ENCODE measurements at places on chromosomes 6 and 20.

DNA sequence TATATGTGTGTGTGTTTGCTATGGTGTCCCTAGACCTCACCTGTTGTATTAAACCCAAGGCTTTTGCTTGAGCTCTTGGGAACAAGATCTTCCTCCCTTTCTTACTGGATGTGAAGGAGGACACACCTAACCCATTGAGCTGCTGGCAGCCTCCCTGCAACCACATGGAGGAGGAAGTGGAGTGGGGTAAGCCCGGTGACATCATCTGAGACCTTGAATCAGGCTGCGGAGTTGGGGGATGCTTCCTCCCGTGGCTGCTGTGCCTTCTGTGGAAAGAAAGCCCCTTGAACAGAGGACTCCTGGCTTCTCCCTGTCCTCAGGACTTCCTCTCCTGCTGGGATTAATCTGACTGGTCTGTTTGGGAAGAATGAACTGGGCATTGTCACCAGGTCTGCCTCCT is 3.3 kb downstream of the CST11 start:
- no peak for DNase-seq

DNA sequence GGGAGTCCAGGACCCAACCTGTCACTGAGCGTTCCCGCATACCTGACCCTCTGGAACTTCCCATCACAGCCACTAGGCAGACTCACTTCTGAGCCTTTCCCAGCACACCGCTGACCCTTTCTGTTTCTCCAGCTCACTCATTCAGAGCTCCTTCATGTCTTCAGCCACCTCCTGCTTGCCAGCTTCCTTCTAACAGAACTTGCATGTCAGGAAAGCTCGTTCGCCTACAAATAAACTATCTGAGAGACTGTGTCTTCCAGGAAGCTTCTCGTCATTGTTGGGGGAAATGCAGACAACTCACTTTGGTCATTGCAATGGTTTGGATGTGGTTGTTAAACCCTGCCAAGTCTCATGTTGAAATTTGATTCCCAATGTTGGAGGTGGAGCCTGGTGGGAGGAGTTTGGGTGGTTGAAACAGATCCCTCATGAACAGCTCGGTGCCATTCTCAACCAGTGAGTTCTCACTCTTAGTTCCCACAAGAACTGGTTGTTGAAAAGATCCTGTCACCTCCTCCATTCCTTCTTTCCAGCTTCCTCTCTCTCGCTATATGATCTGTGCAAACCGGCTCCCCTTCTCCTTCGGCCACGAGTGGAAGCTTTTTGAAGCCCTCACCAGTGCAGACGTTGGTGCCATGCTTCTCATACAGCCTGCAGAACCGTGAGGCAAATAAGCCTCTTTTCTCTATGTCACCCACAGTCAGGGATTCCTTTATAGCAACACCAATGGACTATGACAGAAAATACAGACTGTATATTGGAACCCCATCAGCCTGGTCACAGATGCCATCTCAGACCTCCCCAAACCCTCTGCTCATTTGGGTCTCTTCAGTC is 1.4 kb upstream of the MUC21 start:
- peak; percentile 70 for DNase-seq

DNA sequence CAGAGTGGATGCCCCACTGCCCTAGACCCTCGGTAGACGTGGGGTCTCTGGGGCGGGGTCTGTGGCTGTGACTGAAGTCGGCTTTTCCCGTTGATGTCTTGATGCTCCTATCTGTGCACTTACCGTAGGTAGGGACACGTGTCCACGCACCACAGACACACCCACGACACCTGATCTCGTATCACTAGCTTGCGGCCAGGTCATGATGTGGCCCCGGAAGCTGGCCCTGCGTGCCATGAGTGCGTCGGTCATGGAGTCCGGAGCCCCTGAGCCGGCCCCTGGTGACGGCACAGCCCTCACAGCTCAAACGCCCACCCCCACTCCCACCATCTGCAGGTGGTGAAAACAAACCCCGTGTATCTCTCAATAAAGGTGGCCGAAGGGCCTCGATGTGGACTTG is 33.9 kb upstream of the MRGBP start:
- DNase-seq, result no peak

DNA sequence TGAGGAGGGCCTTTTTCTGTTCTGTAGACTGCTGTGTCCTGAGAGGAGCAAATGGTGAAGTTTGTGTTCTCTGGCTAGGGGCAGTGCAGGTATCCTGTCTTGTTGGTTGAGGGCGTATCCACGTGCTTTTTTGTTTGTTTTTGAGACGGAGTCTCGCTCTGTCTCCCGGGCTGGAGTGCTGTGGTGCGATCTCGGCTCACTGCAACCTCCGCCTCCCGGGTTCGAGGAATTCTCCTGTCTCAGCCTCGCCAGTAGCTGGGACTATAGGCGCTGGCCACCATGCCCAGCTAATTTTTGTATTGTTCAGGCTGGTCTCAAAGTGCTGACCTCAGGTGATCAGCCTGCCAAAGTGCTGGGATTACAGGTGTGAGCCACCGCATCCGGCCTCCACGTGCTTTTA is 10.8 kb upstream of the PXDC1 start:
- no peak for DNase-seq

GRCh38 chr6:3175715-3176402 is 18.5 kb upstream of the TUBB2A start:
- no peak for DNase-seq

- no peak for DNase-seq
Measured at GRCh38 chr6:29726001-29726400, 2.8 kb downstream of the HLA-F start.

GRCh38 chr6:44292661-44293365 is 20.3 kb downstream of the AARS2 start:
- DNase-seq, result no peak

GRCh38 chr6:134312038-134312660 is 5.8 kb downstream of the SGK1 start:
- no peak for DNase-seq

- DNase-seq, result no peak
Measured at GRCh38 chr20:16385891-16386290, 187.4 kb downstream of the KIF16B start.

- DNase-seq, result no peak
Measured at GRCh38 chr20:38855356-38855755, 49.9 kb downstream of the PPP1R16B start.

GRCh38 chr6:88008831-88009231 is 38.8 kb upstream of the SPACA1 start:
- DNase-seq, result no peak

GRCh38 chr6:118660218-118660569 is 8.8 kb upstream of the CEP85L start:
- DNase-seq, result no peak

GRCh38 chr20:39632176-39632575 is 670.0 kb downstream of the DHX35 start:
- DNase-seq, result no peak

DNA sequence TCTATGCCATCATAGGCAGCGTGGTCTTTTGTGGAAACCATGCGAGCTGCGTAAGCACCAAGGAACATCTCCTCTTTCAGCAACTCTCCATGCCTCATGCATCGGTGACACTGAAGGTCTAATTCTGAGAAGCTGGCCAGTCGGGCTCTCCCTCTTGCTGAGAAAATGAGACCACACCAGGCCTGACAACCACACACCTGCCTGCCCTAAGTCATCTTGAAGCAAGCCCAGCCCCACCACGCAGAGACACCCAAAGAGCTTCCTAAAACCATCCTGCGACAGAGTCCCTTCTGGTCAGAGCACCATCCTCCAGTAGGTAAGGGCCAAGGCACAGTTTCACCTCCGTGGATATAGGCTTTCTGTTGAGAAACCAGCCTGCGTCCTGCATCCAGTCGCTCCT is 26.6 kb downstream of the PREX1 start:
- DNase-seq, result no peak

- DNase-seq, result no peak
Measured at GRCh38 chr6:137264311-137265075, 45.3 kb upstream of the IFNGR1 start.

DNA sequence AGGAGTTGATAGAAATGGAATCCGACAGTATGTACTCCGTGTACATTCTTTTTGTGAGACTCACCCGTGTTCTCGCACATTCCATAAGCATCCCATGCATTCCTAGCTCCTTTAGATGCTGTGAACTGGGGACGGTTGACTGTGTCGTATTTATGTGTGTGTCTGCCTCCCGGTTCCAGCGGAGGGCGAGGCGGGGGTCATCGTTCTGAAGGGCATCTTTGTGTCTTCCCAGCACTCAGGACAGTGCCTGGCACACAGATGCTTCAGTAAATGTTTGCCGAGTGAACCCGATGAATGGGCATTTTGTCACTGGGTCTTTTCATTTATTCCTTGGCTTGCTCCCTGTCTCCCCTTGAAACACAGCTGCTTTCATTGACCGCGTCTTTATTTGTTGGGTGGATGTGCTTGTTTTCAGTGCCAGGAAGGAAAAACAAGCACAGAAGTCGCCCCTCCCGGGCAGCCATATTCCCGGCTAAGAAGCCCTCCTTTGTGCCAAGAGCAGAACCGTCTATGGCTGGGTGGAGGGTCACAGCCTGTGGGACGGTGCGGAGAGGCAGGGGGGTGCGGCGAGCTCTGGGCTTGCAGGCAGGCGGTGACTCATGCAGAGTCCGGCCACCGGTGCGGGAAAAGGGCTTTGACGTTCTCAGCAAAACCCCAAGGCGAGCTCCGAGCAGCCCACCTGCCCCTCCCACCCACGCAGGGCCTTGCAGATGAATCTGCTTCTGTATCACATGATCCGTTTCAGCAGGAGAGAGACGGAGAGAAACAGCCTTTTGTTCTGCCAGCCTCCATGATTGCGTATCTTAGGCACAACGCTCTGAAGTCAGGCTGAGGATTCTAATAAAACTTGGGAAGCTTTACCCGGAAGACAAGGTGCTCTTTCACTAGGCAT is 11.2 kb upstream of the PSMG4 start:
- DNase-seq, result no peak

DNA sequence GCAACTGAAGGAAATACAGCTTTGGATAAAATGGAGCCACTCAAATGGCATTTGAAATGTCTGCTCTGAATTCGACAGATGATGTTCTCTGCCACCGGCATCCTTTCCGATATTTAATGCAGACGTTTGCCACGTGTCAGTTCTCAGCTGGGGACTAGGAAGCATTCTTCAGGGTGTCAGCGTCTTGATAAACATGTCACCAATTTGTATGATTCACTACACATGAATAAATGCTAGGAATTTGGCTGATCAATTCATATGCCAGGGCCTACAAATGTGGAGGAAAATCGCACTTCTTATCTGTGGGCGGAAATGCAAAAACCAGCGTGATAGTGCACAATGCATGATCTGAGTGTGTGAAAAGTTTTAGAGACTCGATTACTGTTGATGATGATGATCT is 169.5 kb downstream of the SLC24A3 start:
- DNase-seq, result no peak

DNA sequence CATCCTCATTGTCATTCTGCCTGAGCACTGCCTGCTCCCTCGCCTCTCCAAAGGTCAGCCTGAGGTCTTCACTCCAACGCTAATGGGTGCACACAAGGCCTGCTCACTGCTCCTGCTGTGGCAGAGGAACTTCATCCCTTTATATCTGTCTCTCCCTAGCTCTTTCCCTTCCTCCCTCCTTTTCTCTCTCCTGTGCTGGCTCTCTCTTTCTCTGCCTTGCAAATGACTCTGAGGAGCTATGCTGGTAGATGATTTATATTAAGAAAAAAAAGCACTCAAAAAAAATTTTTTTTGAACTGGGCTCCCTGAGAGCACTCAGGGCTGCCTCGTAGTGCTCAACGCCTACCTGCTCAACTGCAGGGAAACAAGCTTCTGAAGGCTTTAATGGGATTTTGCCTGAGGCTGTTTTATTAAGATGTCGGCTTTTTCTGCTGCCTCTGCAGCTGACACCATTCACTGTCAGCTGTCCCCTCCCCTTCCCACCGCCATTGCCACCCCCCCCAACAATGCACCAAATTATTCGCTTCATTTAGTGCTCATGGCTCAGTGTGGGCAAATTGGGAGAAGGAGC is 137.7 kb upstream of the DEFB112 start:
- DNase-seq, result no peak

- no peak for DNase-seq
Measured at GRCh38 chr6:38806271-38806670, 91.2 kb downstream of the DNAH8 start.

GRCh38 chr20:40997116-40997515 is 31.5 kb upstream of the TOP1 start:
- DNase-seq, result no peak

GRCh38 chr6:70857387-70858077 is 99.3 kb downstream of the B3GAT2 start:
- DNase-seq, result no peak

DNA sequence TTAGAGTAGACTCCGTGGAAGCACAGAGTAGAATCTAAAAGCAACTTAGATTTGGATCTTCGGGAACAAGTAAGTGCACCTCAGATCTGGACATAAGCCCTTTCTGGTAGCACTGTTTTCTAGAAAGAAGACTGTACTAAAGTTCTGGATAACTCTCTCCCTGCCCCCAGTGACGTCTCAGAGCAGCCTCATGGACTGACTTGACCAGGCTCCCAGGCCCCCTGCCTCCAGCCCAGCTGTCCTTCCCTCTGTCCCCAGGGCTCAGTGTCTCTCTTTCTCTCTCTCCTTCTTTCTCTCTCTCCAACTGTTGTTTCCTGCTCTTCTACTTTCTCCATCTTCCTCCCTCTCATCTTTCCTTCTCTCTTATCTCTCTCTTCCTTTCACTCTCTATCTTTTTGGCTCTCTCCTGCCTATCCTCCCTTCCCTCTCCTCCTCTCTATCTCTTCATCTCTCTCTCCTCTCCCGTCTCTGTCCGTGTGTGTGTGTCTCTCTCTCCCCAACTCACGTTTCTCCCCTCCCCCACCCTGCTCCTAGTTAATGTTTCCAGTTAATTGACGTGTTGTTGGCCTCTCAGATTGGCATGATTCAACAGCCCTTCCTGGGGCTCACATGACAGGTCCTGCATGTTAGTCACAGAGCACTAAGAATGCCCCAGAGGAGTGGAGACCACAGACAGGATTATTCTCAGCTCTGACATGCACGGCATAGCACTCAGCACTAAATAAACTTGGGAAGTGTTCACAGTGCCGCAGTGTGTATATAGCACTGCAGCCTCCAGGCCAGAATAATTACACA is 180.4 kb upstream of the FOXQ1 start:
- no peak for DNase-seq

DNA sequence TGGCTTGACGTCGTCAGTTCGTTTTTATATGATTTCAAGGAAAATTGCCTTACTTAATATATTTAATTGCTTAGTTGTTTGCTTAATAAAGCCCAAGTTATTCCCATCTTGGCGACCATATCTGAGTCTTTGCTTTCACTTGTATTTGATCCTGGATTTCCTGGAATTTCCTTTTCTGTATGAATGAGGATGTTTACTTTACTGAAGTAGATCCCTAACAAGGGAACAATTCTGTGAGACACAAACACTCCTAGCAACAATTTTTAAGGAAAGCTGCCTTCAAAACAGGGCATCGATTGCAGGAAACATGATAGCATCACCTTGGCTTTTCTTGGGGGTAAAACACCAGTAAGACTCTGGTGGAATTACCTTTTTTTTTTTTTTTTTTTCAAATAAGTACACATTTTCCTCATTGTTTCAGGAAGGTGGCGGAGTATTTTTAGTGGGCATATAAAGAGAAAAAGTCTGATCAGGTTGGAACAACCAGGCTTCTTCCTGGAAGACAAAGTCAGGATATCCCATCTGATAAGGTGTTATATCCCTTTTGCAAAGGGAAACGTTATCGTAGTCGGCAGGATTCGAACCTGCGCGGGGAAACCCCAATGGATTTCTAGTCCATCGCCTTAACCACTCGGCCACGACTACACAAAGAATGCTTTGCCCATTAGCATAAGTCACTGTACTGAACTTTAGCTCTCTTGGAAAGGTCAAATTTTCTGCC is 68.5 kb upstream of the ZNF184 start:
- no peak for DNase-seq

GRCh38 chr20:43508604-43509040 is 1.1 kb downstream of the L3MBTL1 start:
- DNase-seq, result no peak
